ENCODE measurements at places on chromosomes 1 and 21.

DNA sequence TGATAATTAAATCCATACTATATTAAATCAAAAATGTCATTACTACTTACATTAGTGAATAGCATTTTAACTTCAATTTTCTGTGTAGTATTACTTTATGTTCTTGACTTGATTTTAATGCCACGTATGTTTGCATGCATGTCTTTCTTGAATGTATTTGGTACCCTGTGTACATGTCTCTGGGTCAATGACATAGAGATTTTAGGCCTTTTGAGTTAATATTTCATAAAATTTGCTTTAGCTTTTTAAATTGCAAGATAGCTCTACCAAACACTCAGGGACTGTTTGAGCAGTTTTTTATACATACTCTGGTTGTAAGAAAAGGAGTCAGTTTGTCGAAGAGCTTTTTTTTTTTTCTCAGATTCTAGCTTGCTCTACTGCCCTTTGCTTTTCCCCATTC is 1.5 kb downstream of the MLLT11 start:
- no peak for DNase-seq

DNA sequence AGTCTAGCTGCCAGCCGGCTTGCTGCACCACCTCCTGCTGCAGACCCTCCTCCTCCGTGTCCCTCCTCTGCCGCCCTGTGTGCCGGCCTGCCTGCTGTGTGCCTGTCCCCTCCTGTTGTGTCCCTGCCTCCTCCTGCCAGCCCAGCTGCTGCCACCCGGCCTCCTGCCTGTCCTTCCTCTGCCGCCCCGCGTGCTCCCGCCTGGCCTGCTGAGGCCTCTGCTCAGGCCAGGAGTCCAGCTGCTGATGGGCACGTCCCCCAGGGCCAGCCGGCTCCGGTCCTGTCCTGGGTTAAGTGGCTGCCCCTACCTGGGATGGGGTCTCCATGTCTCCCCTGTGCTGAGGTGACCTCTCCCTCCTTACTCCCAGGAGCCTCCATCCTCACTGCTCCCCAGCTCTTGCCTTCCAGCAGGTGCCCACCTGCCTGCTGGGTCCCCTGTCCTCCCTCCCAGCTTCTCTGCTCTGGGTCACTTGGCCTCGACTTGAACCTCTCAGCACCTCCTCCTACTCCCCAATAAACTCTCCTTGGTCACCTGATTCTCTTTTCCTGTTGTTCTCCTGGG is 870 bp downstream of the KRTAP10-8 start:
- no peak for DNase-seq

DNA sequence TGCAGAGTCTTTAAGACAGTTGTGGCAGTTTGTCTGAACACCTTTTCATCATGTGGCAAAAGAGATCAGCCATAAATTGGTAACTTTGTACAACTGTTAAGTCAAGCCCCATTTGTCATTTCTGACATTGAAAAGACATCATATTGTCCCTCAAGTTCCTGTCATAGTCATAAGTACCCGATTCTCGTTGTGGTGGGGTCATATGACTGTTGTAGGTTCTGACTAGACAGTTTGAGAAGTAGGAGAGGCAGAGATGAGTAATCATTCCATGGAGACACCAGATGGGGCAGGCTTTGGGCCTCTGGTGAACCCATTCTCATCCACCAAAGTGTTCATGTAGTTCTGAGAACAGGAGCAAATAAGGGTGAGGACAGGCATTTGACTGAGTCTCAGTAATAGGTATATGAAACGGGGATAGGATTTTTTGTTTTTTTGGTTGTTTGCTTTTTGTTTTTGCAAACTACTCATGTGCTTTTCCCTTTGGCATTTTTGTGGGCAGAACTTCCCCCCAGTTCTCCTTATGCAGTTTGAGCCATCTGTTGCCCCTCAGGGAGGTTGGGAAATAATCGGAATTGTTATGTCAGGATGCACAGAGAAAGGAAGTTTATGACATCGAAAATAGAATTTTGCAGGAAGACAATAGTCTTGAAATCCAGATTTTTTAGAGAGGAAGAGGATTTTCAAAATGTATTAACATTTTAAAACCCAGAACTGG is 86.9 kb upstream of the KCNE2 start:
- no peak for DNase-seq

DNA sequence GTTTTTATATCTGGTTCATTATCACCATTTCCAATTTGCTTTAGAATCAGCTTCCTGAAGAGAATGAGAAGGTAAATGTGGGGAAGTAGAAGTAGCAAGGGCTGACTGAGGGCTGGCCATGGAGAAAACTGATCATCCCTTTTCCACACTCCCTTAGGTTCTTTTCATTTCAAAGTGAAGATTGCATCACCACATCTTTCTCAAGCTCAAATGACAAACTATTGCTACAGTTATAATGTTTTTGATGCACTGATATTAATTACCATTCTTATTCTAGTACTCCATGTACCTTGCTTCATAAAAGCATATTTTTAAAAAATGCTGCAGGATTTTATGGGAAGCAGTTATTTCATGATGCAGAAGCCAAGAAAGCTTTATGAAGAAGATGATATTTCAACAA is 7.9 kb upstream of the AK5 start:
- no peak for DNase-seq

DNA sequence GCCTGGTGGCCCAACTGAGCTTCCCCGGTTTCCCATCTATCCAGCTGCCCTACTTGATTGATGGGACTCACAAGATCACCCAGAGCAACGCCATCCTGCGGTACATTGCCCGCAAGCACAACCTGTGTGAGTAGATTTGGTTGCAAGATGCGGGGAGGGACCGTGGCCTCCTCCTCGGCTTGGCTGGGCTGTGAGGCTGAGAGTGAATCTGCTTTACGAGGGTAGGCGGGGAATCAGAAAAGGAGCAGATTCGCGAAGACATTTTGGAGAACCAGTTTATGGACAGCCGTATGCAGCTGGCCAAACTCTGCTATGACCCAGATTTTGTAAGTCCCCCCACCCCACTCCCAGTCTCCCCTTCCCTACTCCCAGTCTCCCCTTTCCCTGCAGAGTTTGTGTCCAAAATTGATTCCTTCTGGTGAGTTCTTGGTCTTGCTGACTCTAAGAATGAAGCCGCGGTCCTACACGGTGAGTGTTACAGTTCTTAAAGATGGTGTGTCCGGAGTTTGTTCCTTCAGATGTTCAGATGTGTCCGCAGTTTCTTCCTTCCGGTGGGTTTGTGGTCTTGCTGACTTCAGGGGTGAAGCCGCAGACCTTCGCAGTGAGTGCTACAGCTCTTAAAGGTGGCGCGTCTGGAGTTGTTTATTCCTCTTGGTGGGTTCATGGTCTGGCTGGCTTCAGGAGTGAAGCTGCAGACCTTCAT is 1.5 kb downstream of the GSTM2 start:
- no peak for DNase-seq

- DNase-seq = no peak
Measured at GRCh38 chr21:31340942-31341487, 3.0 kb downstream of the TIAM1 start.

All from left hindlimb (tissue), 1 donor.